Stimulated activated CD4-positive, alpha-beta T cell treated with anti-CD3 and anti-CD28 coated beads, TNF-alpha, amount 100 ng/mL, for 1 hour (primary cell): ENCODE measurements at places on chromosomes 13 and 19.

DNA sequence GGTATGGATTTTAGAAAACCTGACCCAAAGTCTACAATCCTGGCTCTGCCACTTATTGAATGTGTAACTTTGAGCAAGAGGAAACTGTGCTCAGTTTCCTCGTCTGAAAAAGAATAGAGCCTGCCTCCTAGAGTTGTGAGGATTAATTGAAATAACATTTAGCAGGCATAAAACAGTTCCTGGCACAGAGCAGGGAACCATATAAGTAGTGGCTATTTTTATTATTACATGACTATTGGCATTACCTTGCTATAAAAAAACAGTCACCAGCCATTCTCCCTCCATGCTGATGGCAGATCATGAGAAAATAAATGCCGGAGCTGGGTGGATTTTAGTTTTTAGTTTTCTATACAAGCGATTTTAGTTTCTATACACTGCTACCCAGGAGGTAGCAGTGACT lies 5.8 kb downstream of the DOCK9 start:
- DNase-seq, result no peak

DNA sequence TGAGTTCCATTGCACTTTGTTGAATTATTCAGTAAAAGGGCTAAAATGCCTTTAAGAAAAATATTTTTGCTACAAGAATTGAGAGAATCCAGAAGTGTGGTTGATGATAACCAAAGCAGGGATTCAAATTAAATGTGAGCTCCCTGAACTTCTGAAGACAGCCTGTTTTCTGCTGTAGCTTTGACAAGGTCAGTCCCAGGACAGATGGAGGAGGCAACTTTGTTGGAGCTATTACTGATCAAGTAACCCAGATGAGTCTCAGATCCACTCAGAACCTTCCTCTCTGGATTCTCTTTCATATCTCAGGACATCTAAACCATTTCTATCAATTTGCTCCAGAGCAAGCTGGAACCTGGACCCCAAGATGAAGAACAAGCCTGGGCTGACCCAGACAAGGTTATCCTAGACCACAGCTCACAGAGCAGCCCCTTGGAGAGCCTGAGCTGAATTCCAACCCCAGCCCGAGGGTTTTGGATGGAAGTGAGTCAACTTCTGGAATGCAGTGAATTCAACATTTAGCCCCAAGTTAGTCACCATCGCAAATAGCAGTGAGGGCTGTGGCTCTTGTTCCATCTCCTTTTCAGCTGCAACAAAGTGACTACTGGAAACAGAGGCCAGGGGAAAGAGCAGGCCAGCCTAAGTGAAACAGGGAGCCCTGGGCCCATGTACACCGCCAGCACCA lies 137.8 kb upstream of the TSC22D1 start:
- DNase-seq, result no peak

DNA sequence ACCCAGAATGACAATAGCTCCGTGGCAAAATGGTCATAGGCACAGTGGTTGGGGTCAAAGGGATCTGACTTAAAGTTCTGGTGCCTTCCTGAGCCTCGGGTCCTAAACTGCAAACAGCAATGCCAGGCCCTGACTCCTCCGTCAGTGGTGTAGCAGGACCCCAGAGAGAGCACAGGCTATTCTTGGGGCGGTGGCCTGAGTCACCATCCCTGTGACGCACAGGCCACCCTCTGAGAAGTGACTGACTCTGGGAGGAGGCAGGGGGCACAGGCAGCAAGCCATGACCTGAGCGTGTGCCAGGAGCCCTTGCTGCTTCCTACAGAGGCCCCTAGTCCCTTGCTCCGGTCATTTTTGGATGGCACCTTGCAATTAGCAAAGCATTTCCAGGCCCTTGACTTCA lies 18.7 kb downstream of the PLVAP start:
- no peak for DNase-seq

- DNase-seq, result no peak
Measured at GRCh38 chr13:59119475-59119874, 1044.3 kb downstream of the DIAPH3 start.

- DNase-seq, result peak; percentile 12
Measured at GRCh38 chr19:16457195-16457953, 14.4 kb downstream of the EPS15L1 start.
